Activated naive CD8-positive, alpha-beta T cell treated with anti-CD3 and anti-CD28 coated beads, Interleukin-2, amount 10 ng/mL, durations not matched to agents 7 days and 5 days (primary cell): ENCODE measurements at places on chromosomes 4 and X. TPM values are rescaled to one million over a fixed set of nuclear protein-coding genes. Genes with fewer than 3 reads are reported as not detected.

Gene TEX13B
- total RNA-seq, result not detected

- H3K36me3 ChIP-seq, result no peaks in the 10 kb centered on the region
- peaks cover 5% of the 10 kb centered on the region for H3K27me3 ChIP-seq
- peaks cover 11% of the 10 kb centered on the region for H3K4me1 ChIP-seq
- no peak overlapping the region for H3K4me3 ChIP-seq
- no peak for DNase-seq
Observed at GRCh38 chr4:81723019-81723884, 251.5 kb upstream of the RASGEF1B start.

- no peaks in the 10 kb centered on the region for H3K4me1 ChIP-seq
- no peak overlapping the region for H3K27ac ChIP-seq
- no peak overlapping the region for H3K4me3 ChIP-seq
- no peaks in the 10 kb centered on the region for H3K36me3 ChIP-seq
- no peak for DNase-seq
- H3K27me3 ChIP-seq, result no peaks in the 10 kb centered on the region
Observed at GRCh38 chrX:47278691-47279090, 45.9 kb downstream of the USP11 start.

- no peaks in the 10 kb centered on the region for H3K36me3 ChIP-seq
- H3K27me3 ChIP-seq, result no peaks in the 10 kb centered on the region
Observed at GRCh38 chrX:32126997-32127396, 1055.2 kb upstream of the FTHL17 start.

GRCh38 chr4:5827108-5828004 lies 65.5 kb downstream of the CRMP1 start:
- DNase-seq, result no peak
- no peaks in the 10 kb centered on the region for H3K36me3 ChIP-seq
- no peak overlapping the region for H3K4me3 ChIP-seq
- H3K27ac ChIP-seq, result no peak overlapping the region

GRCh38 chr4:47195706-47196105 lies 164.3 kb downstream of the GABRB1 start:
- DNase-seq, result no peak
- H3K4me3 ChIP-seq, result no peak overlapping the region
- no peak overlapping the region for H3K27ac ChIP-seq
- H3K36me3 ChIP-seq, result no peaks in the 10 kb centered on the region

Gene CWH43
- not detected for total RNA-seq

GRCh38 chr4:25504932-25505636 lies 128.0 kb downstream of the ANAPC4 start:
- no peaks in the 10 kb centered on the region for H3K36me3 ChIP-seq
- H3K4me1 ChIP-seq, result no peaks in the 10 kb centered on the region
- no peak overlapping the region for H3K27ac ChIP-seq
- H3K4me3 ChIP-seq, result no peak overlapping the region
- DNase-seq, result no peak

DNA sequence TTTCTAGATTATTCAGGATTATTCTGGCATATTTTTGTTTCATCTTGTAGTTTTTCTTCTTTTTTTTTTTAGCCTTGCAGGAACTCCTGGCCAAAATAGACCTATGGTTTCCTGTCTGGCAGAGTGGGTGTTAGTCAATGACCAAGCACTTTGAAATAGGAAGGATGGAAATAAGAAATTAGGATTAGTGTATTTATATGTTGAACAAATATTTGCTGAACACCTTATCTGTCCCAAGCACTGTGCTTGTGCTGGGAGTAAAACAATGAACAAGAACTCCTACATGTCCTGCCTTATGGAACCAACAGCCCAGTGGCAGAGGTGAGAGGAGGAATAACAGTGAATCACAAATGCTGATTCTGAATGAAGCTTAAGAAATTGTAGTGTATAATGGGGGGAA lies 4.5 kb downstream of the MMRN1 start:
- H3K4me3 ChIP-seq, result no peak overlapping the region
- H3K27me3 ChIP-seq, result no peaks in the 10 kb centered on the region
- no peaks in the 10 kb centered on the region for H3K36me3 ChIP-seq
- H3K27ac ChIP-seq, result no peak overlapping the region

DNA sequence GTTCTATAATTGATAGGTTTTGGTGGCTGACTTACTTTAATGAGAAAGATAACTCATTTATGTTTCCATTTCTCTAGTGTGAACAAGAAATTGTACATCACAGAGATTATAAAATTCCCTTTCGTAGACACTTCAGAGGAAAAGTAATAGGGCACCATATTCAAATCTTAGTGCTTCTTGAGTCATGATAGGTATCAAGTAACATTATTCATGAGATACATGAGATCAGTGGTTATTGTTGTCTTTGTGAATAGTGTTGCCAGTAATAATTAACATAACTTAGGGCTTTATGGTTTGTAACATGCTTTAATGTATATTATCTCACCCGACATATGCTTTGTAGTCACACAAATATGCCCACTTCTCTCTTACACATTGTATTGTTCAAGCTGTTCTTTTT lies 73.7 kb upstream of the IL15 start:
- no peaks in the 10 kb centered on the region for H3K4me1 ChIP-seq
- no peak overlapping the region for H3K27ac ChIP-seq
- H3K27me3 ChIP-seq, result no peaks in the 10 kb centered on the region
- no peak for DNase-seq
- no peak overlapping the region for H3K4me3 ChIP-seq
- H3K36me3 ChIP-seq, result no peaks in the 10 kb centered on the region

GRCh38 chrX:42673301-42673810 lies 104.6 kb downstream of the PPP1R2C start:
- H3K27ac ChIP-seq, result no peak overlapping the region
- no peaks in the 10 kb centered on the region for H3K27me3 ChIP-seq
- no peaks in the 10 kb centered on the region for H3K4me1 ChIP-seq
- no peaks in the 10 kb centered on the region for H3K36me3 ChIP-seq
- DNase-seq, result no peak
- no peak overlapping the region for H3K4me3 ChIP-seq

DNA sequence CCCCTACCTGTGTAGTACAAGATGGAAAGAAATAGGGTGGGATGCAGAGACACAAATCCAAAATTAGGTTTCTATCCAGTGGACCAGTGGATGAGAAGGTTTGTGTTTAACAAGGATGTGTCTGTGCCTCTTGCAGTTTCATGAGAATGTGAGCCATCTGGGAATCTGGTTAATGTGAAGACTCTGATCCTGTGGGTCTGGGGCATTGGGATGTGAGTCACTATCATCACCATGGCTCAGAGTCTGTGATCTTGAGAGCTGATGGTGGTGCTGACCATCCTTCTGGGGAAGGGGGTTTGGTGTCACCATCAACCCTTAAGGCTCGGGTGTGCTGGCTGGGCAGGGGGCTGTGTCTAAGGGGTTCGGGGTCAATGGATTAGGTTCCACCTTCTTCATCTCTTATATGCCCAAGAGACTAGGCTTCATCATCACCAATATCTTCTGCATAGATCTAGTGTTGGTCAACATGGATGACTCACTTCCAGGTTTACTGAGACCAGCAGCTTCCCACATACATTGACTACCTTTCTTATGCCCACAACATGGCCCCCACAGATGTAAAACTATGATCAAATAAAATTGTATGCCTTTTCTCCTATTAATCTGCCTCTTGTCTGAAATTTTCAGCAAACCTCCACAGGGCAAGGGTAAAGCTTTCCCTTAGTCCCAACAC lies 65.7 kb upstream of the MID1 start:
- H3K4me1 ChIP-seq, result no peaks in the 10 kb centered on the region
- no peak overlapping the region for H3K4me3 ChIP-seq
- no peak for DNase-seq
- no peaks in the 10 kb centered on the region for H3K36me3 ChIP-seq

Gene SCD5
- 6.9 TPM for total RNA-seq

Gene HHIP
- total RNA-seq, result not detected

Gene TMEM156
- total RNA-seq, result 14.0 TPM

Gene MMRN1
- total RNA-seq, result 0.28 TPM

Gene TCP11X2
- not detected for total RNA-seq

Gene DUSP21
- total RNA-seq, result not detected

Gene SEPSECS
- 15.5 TPM for total RNA-seq

Gene SMIM10
- 0.58 TPM for total RNA-seq

- no peak overlapping the region for H3K4me3 ChIP-seq
- H3K36me3 ChIP-seq, result peaks cover 4% of the 10 kb centered on the region
- no peaks in the 10 kb centered on the region for H3K4me1 ChIP-seq
- H3K27ac ChIP-seq, result no peak overlapping the region
Observed at GRCh38 chrX:97030463-97030862, 146.8 kb downstream of the RPA4 start.

GRCh38 chr4:10454121-10454520 lies 3.1 kb downstream of the ZNF518B start:
- peaks cover 4% of the 10 kb centered on the region for H3K27me3 ChIP-seq
- no peak overlapping the region for H3K4me3 ChIP-seq
- no peak overlapping the region for H3K27ac ChIP-seq
- DNase-seq, result no peak

Gene NWD2
- total RNA-seq, result not detected

Gene PPBP
- not detected for total RNA-seq

DNA sequence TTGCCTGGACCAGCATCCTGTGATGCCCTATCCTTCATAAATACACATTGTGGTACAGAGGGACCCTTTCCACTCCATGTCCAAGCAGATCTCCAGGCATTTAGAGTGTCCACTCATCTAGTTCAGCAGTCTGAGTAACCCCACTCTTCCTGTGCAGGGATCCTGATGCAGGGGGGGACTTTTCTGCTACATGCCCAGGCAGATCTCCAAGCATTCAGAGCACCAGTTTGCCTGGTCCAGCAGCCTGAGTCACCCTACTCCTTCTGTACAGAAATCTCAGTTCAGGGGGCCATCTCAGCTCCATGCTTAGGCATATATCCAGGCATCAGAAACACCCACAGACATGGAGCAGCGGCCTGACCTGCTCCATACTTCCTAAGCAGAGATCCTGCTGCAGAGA lies 1089.8 kb downstream of the FAT4 start:
- H3K27me3 ChIP-seq, result no peaks in the 10 kb centered on the region
- no peak overlapping the region for H3K27ac ChIP-seq
- no peaks in the 10 kb centered on the region for H3K4me1 ChIP-seq
- H3K36me3 ChIP-seq, result no peaks in the 10 kb centered on the region
- DNase-seq, result no peak

Gene NOX1
- not detected for total RNA-seq

Gene PGAM4
- not detected for total RNA-seq

DNA sequence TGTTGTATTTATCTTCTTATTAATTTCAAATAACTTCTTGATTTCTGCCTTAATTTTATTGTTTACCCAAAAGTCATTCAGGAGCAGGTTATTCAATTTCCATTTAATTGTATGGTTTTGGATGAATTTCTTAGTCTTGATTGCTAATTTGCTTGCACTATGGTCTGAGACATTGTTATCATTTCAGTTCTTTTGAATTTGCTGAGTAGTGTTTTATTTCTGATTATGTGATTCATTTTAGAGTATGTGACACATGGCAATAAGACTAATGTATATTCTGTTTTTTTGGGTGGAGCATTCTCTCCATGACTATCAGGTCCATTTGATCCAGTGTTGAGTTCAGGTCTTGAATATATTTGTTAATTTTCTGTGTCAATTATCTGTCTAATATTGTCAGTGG lies 236.7 kb downstream of the EDA2R start:
- no peak overlapping the region for H3K4me3 ChIP-seq
- no peaks in the 10 kb centered on the region for H3K36me3 ChIP-seq
- DNase-seq, result no peak

DNA sequence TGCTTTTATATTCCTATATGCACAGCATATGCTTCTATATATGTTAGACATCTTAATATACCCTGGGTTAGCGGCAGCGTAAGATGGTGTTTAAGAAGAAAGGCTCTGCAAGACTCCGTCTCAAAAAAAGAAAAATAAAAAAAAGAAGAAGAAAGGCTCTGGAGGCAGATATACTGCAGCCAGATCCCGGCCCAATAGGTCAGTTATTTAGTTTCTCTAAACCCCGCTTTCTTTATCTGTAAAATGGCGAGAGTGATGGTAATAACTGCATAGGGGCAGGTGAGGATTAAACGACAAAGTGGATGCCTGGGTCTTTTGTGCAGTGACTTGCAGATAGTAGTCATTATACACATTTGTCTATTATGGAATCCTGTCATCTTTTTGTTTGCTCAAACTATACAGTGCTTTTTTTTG lies 115.2 kb downstream of the NAA11 start:
- no peak overlapping the region for H3K27ac ChIP-seq
- H3K27me3 ChIP-seq, result peaks cover 4% of the 10 kb centered on the region
- H3K36me3 ChIP-seq, result no peaks in the 10 kb centered on the region
- H3K4me1 ChIP-seq, result no peaks in the 10 kb centered on the region

Gene TMSB15C
- 5.1 TPM for total RNA-seq

DNA sequence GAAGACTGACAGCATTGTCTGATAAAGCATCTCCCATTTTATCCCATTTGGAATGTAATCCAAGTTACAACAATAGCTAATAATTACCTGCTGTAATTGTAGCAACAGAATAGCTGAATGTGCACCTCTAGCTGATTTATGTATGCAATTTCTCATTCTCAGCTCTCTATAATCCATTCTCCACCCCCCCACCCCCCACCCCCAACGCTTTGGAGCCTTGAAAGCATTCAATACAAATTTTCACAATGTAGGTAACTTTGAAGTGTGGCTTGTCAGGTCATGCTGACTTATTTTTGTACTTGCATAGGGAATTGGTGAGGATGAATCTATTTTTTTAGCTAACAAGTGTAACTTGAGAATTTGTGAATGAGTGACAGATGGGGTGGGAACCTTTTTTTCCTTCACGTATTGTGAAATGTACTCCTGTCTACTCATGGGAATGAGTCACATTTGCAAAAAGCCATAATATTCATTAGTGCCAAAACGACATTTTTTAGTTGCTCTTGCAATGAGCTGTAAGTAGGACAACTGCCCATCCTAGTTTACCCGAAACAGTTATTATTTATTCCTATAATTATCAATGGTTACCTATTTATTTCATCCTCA lies 159.3 kb downstream of the PALLD start:
- no peak for DNase-seq
- H3K27ac ChIP-seq, result no peak overlapping the region
- H3K4me3 ChIP-seq, result no peak overlapping the region
- no peaks in the 10 kb centered on the region for H3K36me3 ChIP-seq
- H3K27me3 ChIP-seq, result peaks cover 43% of the 10 kb centered on the region

Gene SASH3
- total RNA-seq, result 239 TPM

DNA sequence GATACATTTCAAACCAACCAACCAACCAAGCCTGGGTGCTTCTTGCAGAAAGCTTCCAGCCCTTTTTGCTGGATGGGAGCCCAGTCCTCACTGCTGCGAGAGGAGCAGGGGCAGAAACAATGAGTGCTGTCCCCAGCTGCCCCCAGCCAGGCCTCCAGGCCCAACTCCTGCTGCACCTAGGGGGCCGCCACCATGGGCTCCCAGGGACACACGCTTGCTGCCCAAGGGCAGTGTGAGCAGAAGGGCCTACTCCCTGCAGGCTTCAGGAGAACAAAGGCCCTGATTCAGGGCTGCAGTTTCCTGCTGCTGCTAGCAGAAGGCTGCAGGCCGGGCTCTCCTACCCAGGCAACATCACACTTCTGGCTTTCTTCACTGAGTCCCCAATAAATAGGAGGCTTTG lies 37.7 kb upstream of the ENPP6 start:
- H3K36me3 ChIP-seq, result no peaks in the 10 kb centered on the region
- no peak for DNase-seq
- H3K27ac ChIP-seq, result no peak overlapping the region
- peaks cover 9% of the 10 kb centered on the region for H3K4me1 ChIP-seq
- no peak overlapping the region for H3K4me3 ChIP-seq
- H3K27me3 ChIP-seq, result no peaks in the 10 kb centered on the region

Gene MAMLD1
- total RNA-seq, result 2.5 TPM

- no peak overlapping the region for H3K27ac ChIP-seq
- H3K36me3 ChIP-seq, result no peaks in the 10 kb centered on the region
- DNase-seq, result no peak
- H3K27me3 ChIP-seq, result no peaks in the 10 kb centered on the region
Observed at GRCh38 chrX:134604701-134605311, 53.5 kb downstream of the PLAC1 start.

Gene CDS1
- total RNA-seq, result 0.26 TPM
